ENCODE measurements at places on chromosomes 5 and 9.

- no peak for DNase-seq
Observed at GRCh38 chr5:54769746-54770145, 215.6 kb downstream of the ESM1 start.

DNA sequence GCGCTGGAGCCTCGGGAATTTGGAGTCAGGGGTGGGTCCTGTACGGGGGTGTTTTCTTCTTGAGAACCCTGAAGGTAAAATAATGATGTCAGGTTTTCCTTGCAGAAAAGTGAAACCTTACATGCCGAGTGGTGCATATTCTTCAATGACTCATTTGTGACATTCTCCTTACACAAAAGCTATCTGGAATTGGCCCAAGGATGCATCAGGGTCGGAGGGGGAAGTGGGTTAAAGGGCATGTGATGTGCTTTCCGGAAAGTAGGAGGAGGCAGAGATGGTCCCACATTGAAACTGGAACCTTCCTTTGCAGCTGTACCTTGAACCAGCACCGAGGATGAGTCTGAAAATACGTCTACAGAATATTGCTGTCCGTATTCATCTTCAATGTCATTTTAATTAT lies 411.2 kb upstream of the IRX4 start:
- DNase-seq = no peak

DNA sequence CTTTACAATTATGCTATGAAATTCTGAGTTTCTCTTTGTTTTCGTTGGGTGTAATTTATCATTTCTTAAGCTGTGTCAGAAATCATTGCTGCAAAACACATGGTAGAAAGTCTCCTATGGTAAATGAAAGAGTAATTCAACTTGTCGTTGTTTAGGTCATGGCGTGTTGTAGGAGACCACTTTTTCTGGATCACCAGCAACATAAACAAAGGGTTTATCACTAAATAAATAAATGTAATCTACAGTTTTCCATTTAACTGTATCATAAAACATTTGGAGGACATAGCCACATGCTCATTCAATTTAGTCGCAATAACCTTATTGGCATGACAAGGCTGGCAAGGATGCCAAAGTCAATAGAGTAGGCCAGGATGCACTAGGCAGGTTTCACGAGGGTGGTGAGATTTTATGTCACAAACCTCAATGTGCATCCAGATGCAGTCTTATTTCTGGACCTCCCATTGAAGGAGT lies 154.4 kb upstream of the ERCC6L2 start:
- no peak for DNase-seq

- DNase-seq = no peak
Observed at GRCh38 chr5:141516672-141517025, 27.8 kb downstream of the PCDHGC5 start.

- no peak for DNase-seq
Observed at GRCh38 chr5:157930710-157931109, 71.8 kb upstream of the CLINT1 start.

DNA sequence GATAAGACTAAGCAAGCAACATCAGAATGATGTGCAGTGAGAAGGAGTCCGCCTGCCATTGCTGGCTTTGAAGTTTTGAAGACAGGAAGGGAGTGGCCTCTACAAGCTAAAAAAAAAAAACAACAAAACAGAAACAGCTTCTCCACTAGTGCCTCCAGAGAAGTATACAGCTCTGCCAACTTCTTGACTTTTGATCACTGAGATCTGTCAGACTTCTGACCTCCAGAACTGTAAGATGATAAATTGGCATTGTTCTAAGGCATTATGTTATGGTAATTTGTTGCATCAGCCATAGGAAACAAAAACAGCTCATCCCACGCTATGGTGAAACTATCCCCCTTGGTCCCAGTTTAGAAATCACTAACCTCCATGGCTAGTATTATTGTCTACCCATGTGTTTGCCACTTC lies 131.0 kb upstream of the VCAN start:
- no peak for DNase-seq

GRCh38 chr5:172473427-172473826 lies 19.1 kb upstream of the SH3PXD2B start:
- no peak for DNase-seq

DNA sequence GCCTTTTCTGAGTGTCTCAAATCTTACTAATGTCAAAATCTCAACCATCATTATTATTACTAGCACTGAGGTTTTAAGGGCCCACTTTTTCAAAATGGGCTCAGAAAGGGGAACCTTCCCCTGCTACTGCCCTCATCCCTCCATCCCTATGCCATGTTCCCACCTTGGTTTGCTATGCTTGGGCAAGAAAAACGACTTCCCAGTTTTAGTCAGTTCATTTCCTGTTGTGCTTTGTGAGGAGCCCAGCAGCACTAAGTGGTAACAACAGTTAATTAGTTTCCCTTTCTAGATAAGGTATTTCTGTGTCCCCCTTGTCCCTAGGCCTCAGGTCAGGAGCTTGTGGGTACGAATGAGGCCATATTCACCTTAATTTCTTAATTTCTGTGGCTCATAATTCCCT lies 595.2 kb downstream of the RAB3C start:
- no peak for DNase-seq

GRCh38 chr9:8349376-8349775 lies 549.8 kb upstream of the DMAC1 start:
- DNase-seq = no peak

GRCh38 chr9:14247577-14247976 lies 66.4 kb downstream of the NFIB start:
- DNase-seq = no peak

DNA sequence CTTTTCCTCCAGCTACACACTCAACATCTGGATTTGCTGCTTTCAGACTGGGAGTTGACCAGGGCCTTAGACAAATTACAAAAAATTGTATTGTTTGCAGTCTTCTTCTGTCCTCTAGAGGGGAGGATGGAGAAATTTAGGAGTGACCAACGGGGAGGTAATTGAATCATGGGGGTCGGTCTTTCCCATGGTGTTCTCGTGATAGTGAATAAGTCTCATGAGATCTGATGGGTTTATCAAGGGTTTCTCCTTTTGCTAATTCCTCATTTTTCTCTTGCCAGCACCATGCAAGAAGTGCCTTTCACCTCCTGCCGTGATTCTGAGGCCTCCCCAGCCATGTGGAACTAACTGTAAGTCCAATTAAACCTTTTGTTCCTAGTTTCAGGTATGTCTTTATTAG lies 4.2 kb downstream of the IFNA8 start:
- no peak for DNase-seq

Measured in NCI-H524 (cell line).